ENCODE measurements at places on chromosomes 4 and X.

DNA sequence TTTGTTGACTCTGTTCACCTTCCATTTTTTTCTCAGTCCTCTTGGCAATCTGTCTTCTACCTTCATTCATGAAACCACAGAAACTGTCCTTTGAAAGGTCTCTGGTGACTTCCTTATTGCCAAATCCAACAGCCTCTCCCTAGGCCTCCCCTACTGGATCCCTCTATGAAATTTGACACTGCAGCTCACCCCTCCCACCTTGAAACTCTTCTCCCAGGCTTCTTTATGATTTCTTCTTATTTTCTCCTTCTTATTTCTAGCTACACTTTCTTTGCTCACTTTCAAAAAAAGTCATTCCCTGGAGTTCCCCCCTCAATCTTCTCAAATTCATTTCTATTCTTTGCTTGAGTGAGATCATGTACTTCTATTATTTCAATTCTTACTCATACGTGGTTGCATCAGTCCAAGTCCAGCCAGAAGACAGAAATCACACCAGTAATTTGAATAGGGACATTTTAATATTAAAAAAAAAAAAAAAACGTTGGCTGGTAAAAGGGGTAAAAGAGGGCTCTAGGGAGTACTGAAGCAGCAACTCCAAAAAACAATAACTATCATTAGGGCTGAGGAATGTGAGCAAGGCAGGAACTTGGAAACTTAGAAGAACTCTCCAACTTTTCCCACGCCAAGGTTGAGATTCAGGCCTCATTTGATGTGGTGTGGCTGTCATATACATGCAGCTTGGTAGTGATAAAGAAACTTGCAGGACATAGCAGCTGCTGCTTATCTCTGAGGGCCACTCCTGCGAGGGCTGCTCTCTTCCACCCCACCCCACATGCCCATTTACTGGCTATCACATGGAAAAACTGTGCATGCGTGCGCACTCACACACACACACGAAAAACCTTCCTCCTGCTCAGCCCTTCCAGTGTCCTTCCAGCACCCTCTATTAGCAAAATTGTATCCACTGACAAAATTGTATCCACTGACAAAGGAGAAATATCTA lies 169.8 kb upstream of the GALNT7 start:
- no peak for DNase-seq

DNA sequence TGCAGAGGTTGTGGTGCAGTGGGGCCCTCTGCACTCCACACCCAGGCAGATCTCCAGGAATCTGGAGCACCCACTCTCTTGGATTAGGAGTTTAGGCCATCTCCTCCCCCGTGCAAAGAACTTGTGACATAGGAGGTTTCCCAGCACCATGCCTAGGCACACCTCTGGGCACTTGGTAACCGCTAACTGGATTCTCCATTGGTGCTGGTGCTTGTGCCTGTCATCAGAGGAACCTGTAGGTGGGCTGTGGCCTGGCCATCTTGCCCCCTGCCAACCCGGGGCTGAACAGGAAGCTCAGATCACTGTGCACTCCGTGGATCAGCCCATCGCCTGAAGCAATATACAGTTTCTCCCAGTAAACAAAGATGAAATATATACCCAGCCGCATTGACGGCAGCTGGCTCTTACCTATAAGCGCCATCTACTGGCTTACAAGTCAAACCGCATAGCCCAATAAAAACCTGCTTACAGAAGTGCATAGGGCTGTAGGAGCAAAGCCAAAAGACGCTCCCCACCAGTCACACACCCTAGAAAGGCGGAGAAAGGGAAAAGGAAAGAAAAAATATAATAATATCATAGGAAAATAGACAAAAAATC lies 19.1 kb upstream of the TEX13B start:
- DNase-seq, result no peak

- DNase-seq, result no peak
Observed at GRCh38 chr4:19945979-19946380, 305.7 kb upstream of the SLIT2 start.

- no peak for DNase-seq
Observed at GRCh38 chr4:18291256-18291655, 269.7 kb upstream of the LCORL start.

- DNase-seq, result no peak
Observed at GRCh38 chr4:38213083-38213805, 253.0 kb downstream of the PTTG2 start.

GRCh38 chr4:25076625-25077398 lies 46.1 kb upstream of the LGI2 start:
- DNase-seq, result no peak

- DNase-seq, result no peak
Observed at GRCh38 chr4:74499986-74500781, 55.2 kb downstream of the AREG start.

DNA sequence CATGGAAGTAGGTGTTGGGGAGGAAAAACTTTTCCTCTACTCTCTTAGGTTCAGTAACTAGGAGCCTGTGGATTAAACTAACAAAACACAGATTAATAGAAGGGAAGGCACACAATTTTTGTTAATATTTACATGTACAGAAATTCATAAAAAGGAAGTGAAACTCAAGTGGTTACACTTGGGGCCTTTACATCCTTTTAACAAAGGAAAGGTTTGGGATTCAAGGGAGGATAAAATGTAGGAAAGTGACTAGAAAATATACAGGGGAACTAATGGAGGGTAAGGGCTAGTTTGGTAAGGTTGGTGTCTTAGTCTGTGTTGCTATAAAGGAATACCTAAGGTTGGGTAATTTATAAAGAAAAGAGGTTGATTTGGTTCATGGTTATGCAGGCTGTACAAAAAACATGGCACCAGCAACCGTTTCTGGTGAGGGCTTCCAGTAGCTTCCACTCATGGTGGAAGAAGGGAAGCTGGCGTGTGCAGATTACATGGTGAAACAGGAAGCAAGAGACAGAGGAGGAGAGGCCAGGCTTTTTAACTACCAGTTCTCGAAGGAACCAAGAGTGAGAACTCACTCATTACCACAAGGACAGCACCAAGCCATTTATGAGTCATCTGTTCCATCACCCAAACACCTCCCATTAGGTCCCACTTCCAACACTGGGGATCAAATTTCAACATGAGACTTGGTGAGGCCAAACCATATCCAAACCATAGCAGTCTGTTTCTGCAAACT lies 124.4 kb downstream of the CHRDL1 start:
- no peak for DNase-seq

- no peak for DNase-seq
Observed at GRCh38 chr4:3313556-3314228, 20.9 kb downstream of the RGS12 start.
